ENCODE measurements at places on chromosomes 11 and 22. TPM values are rescaled to one million over a fixed set of nuclear protein-coding genes. Genes with fewer than 3 reads are reported as not detected.

DNA sequence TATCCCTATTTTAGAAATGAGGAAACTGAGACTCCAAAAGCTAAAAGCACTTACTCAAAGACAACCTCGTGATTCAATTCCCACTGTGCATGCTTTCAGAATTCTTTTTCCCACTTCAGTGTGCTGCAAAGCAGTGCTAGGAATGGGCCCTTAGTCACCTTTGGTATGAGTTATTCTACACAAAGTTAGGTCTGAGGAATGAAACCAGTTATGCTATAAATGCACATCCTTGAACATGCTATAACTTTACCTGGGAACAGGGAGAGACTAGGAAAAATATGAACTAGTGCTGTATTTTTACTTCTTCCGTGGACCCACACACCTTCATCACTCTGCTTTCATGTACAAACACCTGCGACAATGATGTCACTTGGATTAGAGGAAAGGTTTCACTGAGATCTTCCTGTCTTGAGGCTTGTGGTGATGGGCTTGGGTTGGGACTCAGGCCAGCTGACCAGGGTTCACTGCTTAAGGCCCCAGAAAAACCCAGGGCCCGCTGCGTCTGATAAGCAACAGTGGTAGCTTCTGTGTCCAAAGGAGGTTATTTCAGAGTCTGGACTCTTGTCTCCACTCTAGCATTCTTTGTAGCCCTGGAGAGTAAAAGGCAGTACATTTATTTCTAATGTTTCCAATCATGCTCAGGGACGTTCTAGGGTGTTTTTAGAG, 81.6 kb downstream of the ZC3H12C start:
- no peak overlapping the region for H3K27ac ChIP-seq
- no peak for DNase-seq
- H3K4me1 ChIP-seq, result no peaks in the 10 kb centered on the region
- no peaks in the 10 kb centered on the region for H3K27me3 ChIP-seq
- no peaks in the 10 kb centered on the region for H3K36me3 ChIP-seq

DNA sequence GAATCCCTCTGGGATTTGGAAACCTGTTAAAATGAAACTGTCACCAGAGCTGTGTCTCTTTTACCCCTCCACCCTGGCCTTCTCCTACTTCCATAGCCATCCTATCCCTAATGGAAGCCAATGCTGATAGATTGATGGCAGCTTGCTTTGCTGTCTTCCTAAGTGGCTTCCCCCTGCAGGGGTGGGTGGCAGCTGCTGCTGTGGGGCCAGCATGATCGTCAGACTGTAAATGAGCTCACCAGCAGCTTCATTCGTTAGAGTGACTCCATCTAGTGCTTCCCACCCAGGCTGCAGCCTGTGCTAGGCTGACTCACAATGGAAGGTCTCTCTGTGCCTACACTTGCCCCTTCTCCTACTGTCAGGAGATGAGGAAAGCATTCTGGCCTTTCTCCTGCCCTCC, 311.0 kb downstream of the BUD13 start:
- no peak overlapping the region for H3K4me3 ChIP-seq
- H3K27ac ChIP-seq, result no peak overlapping the region
- no peaks in the 10 kb centered on the region for H3K4me1 ChIP-seq

The PNPLA5 gene
- total RNA-seq, result not detected

DNA sequence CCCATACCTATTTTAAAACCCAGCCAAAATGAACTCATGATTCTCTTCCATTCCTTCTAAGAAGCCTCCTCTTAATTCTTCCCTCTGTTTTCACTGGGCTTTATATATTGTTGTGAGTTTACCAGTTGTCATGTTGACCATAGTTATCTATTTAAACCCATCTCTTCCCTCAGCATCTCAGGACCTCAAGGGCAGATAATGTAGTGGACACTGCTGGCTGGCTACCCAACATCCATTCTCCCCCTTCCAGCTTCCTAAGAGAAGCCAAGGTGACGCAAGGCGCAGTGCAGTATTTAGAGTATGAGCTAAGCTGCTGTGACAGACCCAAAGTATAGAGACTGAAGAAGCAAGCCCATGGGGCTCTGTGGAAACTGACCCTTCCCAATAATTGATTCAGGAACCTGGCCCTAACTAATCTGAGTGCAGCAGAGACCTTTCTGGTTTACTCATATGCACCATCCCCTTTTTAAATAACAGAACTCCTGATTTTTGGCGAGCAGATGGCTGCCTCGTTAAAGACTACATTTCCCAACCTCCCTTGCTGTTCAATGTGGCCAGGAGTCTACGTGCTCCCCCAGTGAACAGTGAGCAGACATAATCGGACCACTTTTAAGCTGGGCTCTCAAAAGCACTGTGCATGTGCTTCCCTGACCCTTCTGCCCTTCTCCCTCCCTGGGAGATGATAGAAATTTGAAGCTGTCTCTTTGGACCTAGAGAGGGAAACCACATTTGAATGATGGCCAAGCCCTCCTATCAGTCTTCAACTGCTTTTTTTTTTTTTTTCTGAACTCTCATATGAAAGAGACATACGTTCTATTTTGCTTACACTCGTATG, 28.1 kb upstream of the CREB3L1 start:
- H3K4me1 ChIP-seq, result no peaks in the 10 kb centered on the region
- no peaks in the 10 kb centered on the region for H3K36me3 ChIP-seq
- H3K27ac ChIP-seq, result no peak overlapping the region
- H3K4me3 ChIP-seq, result no peak overlapping the region
- no peaks in the 10 kb centered on the region for H3K27me3 ChIP-seq

GRCh38 chr11:64742889-64743590, 902 bp downstream of the RASGRP2 start:
- H3K36me3 ChIP-seq, result peaks cover 10% of the 10 kb centered on the region
- DNase-seq, result peak; percentile 60
- H3K27ac ChIP-seq, result peak overlapping the region; percentile 91
- H3K27me3 ChIP-seq, result peaks cover 36% of the 10 kb centered on the region
- peak overlapping the region; percentile 84 for H3K4me3 ChIP-seq

DNA sequence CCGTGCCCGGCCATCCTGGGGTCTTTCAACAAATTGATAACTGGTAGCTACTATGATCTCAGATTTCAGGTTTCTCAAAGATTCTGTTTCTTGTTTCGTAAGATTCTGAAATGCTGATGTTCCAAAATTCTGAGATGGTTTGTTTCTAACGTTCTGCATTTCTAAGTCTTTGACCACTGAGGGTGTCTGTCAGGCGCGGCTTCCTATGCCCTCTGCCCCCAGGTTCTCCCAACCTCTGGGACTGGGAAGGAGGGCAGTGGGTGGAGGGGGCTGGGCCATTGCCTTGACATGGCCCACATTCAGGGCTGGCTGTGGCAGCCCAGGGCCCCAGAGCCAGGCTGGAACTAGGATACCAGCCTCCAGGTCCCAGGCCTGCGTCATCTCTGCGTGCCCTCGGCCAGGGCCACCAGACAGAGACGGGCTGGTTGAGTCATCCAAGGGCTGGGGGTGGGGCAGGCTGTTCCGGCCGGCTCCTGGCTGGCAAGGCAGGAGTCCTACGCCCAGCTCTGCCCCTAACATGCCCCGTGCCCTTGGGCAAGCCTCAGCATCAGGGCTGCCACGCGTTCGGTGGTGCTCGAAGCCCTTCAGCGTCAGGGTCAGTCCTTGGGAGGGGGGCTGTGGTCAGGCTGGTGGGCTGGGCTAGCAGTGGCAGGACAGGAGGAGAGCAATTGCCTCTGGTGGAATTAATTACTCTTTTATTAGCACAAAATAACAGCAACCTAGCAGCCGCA, 5.2 kb downstream of the TMEM134 start:
- H3K27me3 ChIP-seq, result no peaks in the 10 kb centered on the region
- peaks cover 7% of the 10 kb centered on the region for H3K36me3 ChIP-seq
- H3K4me1 ChIP-seq, result peaks cover 33% of the 10 kb centered on the region
- DNase-seq, result no peak
- peak overlapping the region; percentile 89 for H3K27ac ChIP-seq
- H3K4me3 ChIP-seq, result peak overlapping the region; percentile 95

The ZNHIT2 gene
- total RNA-seq, result 10.1 TPM

- H3K27me3 ChIP-seq, result no peaks in the 10 kb centered on the region
- H3K36me3 ChIP-seq, result peaks cover 5% of the 10 kb centered on the region
- no peak for DNase-seq
- no peak overlapping the region for H3K27ac ChIP-seq
- no peak overlapping the region for H3K4me3 ChIP-seq
- no peaks in the 10 kb centered on the region for H3K4me1 ChIP-seq
These were observed 176.4 kb upstream of the PITPNB start for GRCh38 chr22:28095316-28096095.

DNA sequence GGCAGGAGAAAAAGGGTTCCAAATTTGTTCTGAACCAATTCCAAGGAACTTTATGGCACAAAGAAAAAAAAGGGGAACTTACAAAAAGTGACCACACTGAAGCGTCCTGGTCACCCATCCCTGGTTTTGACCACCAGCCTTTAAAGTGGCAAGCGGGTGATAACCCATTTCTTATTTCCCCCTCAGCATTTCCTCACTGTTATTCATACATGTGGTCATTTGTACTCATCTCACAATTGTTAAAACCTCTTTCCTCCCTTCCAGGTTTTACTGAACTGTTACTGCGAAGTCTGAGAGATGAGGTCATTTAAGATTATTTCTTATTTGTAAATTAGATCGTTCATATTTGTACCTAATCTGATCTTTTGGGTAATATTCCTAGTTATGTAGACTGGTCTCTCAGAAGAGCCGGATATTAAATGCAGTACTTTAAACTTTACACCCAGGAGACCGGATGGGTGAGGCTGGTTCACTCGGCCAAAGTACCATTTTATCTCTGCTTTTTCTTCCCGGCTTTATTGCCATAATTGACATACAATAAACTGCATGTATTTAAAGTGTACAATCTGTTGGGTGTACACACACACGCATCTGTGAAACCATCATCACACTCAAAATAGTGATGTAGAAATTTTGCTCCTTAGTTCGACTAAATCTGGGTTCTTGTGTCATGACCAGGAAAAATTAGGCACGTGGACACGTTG, 47.0 kb downstream of the CDPF1 start:
- no peak for DNase-seq
- no peaks in the 10 kb centered on the region for H3K27me3 ChIP-seq
- H3K27ac ChIP-seq, result no peak overlapping the region

GRCh38 chr11:73384125-73384441, 7.9 kb downstream of the RELT start:
- DNase-seq, result no peak
- H3K27ac ChIP-seq, result peak overlapping the region; percentile 91
- H3K27me3 ChIP-seq, result no peaks in the 10 kb centered on the region
- H3K4me1 ChIP-seq, result peaks cover 96% of the 10 kb centered on the region

The WEE1 gene
- 35.5 TPM for total RNA-seq

- H3K27me3 ChIP-seq, result no peaks in the 10 kb centered on the region
- H3K4me1 ChIP-seq, result no peaks in the 10 kb centered on the region
- no peak overlapping the region for H3K27ac ChIP-seq
- H3K4me3 ChIP-seq, result no peak overlapping the region
- no peak for DNase-seq
These were observed 718.9 kb downstream of the BRD1 start for GRCh38 chr22:49108636-49109315.

GRCh38 chr11:63635762-63636465, 21.7 kb upstream of the PLAAT3 start:
- H3K27me3 ChIP-seq, result no peaks in the 10 kb centered on the region
- no peak overlapping the region for H3K4me3 ChIP-seq
- peaks cover 22% of the 10 kb centered on the region for H3K36me3 ChIP-seq
- peak; percentile 43 for DNase-seq
- H3K4me1 ChIP-seq, result no peaks in the 10 kb centered on the region
